Trophoblast cell (in vitro differentiated cells and primary cell): ENCODE measurements at places on chromosomes 1 and 21.

GRCh38 chr21:17045214-17045853, 467.5 kb upstream of the CXADR start:
- DNase-seq = no peak

- DNase-seq = no peak
Observed at GRCh38 chr1:26574719-26575251, 45.2 kb downstream of the RPS6KA1 start.

DNA sequence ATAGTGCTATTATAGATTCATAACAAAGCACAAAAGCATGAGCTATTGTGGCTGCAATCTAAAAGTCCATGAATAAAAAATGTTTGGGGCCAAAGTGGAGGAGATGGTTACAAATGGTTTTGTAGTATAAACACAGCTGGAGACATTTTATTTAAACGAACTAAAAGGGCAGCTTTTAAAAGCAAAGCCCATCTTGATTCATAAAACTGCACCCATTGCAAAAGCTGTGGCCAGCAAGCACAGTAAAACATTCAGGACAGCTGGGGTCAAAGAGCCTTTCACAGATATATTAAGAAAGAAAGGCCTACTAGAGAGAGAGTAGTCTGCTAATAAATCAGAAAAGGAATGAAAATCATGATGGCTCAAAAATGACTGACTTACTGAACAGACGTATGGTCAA, 520.8 kb downstream of the NUF2 start:
- no peak for DNase-seq

- no peak for DNase-seq
Observed at GRCh38 chr1:54354899-54355298, 51.3 kb downstream of the SSBP3 start.

DNA sequence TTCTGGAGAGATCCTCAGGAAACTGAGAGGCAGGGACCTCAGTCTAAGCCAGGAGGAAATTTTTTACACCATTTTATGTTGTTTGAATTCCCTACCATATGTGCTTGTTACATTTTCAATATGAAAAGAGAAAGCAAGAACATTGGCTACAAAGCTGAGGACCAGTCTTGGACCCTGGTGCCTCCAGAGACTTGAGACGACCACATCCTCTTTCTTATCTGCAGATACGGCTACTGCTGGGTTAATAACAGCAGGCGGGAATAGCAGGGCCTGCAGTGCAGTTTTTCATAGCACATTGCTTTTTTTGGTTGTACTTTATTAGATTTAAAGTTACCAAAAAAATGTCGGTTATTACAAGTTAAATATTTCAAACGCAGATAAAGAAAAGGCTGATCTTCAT, 3.9 kb downstream of the KDM4A start:
- no peak for DNase-seq

- no peak for DNase-seq
Observed at GRCh38 chr1:197862671-197863070, 39.8 kb upstream of the C1orf53 start.

DNA sequence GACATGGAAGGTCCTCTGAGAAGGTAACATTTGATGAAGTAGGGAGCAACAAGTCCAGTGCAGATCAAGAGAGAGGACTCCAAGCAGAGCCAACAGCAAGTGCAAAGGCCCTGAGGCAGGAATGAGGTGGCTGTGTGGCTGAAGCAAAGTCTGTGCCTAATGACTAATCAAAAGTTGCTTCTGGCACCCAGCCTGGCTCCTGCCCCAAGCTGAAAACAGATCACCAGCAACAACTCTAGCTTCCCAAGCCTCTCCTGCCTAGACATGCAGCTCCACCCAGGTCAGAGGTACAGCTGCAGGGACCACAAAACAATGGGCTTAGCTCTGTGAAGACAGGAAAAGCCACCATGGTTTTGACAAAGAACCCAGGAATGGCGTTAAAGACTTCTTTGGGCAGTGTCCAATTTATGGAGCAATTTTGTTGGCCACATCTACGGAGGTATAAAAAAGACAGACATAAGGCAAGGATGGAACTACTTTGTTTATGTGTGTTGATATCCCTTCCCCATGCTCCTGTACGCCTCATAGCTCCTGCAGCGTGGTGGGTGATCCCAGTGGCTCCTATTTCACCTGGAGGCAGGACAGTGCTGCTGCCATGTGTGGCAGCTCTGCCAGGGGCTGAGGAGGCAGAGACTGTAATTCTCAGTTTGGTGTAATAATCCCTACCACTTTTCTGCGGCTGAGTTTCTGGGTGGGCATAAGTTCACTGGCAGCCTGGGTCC, 26.4 kb upstream of the IGSF3 start:
- peak; percentile 37 for DNase-seq

DNA sequence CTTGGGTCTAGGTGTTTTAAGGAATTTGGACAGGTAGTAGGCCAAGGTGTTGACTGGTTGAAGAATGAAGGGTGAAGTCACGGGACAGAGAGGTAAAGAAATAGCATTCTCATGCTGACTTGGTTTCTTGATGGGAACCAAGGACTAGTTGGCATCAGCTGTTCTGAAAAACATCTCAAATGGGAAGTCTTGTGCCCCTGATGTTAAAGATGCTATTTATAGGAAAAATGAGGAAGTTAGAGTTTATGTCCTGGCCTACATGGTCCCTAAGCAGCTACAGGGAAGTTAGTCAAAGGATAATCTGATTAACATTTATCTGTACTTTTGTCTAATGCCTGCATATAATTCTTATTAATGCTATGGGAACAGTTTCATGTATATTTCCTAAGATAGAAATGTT, 262.4 kb downstream of the HHIPL2 start:
- DNase-seq = no peak

GRCh38 chr1:228009116-228009827, 2.5 kb downstream of the WNT3A start:
- DNase-seq = no peak

- no peak for DNase-seq
Observed at GRCh38 chr1:77012066-77012465, 144.8 kb downstream of the ST6GALNAC5 start.

GRCh38 chr21:16589006-16589898, 859.5 kb downstream of the USP25 start:
- no peak for DNase-seq

GRCh38 chr1:17289721-17290120, 18.3 kb upstream of the PADI4 start:
- no peak for DNase-seq

GRCh38 chr1:221716713-221717484, 25.0 kb downstream of the DUSP10 start:
- DNase-seq = no peak
